Glomerular endothelial cell (primary cell): ENCODE measurements at places on chromosomes 4 and X. TPM values are rescaled to one million over a fixed set of nuclear protein-coding genes. Genes with fewer than 3 reads are reported as not detected.

Gene PAGE2
- total RNA-seq = not detected in 2 replicates

Gene NPFFR2
- 1.6 and 3.4 TPM in 2 replicates for total RNA-seq

Gene TMPRSS11A
- total RNA-seq = not detected in 2 replicates

Gene PDGFC
- 10.9 and 13.7 TPM in 2 replicates for total RNA-seq

Gene BDH2
- total RNA-seq = 35.7 and 42.6 TPM in 2 replicates

Gene FAM9B
- not detected in 2 replicates for total RNA-seq

Gene S100P
- not detected in 2 replicates for total RNA-seq

Gene RBM46
- total RNA-seq = not detected in 2 replicates

Gene KLHL5
- total RNA-seq = 70.8 and 91.4 TPM in 2 replicates
